ENCODE measurements at places on chromosomes 1 and 21.

- no peak for DNase-seq
These were observed 27.1 kb downstream of the OBSCN start for GRCh38 chr1:228234921-228235320.

- DNase-seq: no peak
These were observed 63.3 kb downstream of the FYB2 start for GRCh38 chr1:56755911-56756310.

GRCh38 chr1:155051342-155051776 lies 243 bp downstream of the ADAM15 start:
- no peak for DNase-seq

DNA sequence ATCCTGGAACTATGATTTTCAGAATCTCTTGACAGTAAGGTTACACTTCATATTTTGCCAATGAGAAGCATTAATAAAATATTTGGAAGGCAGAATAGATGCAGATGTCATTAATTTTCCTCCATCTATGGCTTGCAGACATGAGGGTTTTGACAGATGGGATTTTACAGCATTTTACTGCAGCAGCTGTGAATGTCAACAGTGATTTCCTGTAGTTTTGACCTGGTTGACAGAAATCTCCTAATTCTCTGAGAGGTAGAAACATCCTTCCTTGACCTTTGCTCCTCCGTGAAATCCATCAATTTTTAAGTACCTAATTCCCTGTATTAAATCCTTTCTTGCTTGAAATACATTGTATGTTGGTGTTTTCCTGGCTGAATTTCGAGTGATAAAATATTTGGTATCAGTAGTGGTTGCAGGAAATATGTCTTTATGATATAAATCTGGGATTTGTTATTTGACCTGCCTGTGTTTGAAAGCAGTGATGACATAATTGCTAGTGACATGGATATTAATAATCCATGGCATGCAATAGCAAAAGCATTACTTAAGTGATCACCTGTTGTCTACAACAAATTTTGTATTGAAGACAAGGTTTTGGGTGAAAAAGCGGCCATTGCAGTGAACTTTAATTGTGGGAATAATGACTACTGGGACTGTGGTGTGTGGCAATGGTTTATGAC lies 73.9 kb downstream of the HLX start:
- DNase-seq: no peak

- DNase-seq: no peak
These were observed 73.2 kb downstream of the LRRC8C start for GRCh38 chr1:89705901-89706699.
